ENCODE measurements at places on chromosomes 7 and 10. TPM values are rescaled to one million over a fixed set of nuclear protein-coding genes. Genes with fewer than 3 reads are reported as not detected.

Gene TMEM178B
- 2.3 TPM for total RNA-seq

Gene PAX4
- total RNA-seq, result not detected

Gene TRIM50
- total RNA-seq, result 35.9 TPM

Gene FAM241B
- total RNA-seq, result 5.0 TPM

Gene SUN3
- not detected for total RNA-seq

Gene AIFM2
- 2.5 TPM for total RNA-seq

Gene ZNF3
- 21.2 TPM for total RNA-seq

Gene NAT16
- total RNA-seq, result 0.49 TPM

DNA sequence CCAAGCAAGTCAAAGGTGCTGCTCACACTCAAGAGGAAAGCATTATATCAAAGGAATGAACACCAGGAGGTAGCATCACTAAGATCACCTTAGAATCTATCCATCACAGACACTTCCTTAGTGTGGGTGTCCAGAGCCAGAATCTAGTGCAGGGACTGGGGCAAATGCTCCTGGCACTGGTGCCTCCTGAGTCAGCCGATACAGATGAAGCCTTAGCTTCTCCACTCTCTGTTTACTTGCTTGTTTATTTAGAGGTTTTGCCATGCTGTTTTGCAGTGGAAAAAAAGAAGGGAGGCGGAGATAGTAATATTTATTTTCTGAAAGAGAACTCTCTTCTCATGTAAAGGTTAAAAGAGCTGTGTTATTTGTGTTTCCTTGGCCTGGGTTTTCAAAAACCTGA lies 303.1 kb downstream of the WDR11 start:
- no peak for DNase-seq

DNA sequence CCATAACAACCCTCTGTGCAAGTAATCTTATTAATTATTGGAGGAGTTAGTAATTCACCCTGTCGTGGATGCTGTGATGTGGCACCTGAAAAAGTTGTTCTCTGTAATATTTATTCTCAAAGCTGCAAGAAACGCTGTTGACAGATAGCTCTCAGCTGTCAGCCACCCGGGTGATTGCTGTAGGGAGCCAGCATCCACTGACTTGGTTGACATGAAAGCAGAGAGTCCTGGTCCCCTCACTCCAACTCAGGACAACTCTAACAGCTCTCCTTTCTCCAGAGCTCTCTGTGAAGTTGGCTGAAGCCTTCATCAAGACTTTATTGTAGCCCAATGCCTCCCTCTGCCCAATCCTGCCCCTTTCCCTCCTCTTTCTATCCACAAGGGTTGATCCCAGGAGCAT lies 98.0 kb downstream of the FAM107B start:
- no peak for DNase-seq

DNA sequence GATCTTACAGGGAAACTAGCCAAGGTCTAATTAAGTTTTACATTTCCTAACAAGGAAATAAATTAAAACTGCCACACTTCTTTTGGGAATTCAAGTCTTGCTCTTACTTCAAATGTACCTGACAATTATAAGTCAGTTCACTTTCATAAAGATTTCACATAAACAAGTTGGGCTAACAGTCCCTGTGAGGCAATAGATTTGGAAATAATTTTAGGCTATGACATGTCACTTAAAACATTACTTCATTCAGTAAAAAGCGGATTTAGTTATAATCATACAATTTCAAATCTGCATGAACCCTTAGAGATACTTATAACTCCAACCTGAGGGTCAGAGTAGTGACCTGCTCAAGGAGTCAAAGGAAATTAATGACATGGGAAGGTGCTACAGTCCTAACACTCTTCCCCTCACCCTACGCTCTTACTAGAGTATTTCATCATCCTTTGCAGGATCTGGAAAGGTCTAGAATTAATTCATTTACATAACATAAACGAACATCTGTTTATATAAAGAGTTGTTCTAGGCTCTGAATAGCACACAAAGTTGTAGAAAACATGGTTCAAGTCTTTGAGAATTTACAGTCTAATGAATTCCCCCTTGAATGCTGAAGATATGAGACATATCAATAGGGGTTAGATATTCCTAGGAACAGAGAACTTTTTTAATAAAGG lies 32.3 kb upstream of the DNAJB12 start:
- DNase-seq, result no peak

DNA sequence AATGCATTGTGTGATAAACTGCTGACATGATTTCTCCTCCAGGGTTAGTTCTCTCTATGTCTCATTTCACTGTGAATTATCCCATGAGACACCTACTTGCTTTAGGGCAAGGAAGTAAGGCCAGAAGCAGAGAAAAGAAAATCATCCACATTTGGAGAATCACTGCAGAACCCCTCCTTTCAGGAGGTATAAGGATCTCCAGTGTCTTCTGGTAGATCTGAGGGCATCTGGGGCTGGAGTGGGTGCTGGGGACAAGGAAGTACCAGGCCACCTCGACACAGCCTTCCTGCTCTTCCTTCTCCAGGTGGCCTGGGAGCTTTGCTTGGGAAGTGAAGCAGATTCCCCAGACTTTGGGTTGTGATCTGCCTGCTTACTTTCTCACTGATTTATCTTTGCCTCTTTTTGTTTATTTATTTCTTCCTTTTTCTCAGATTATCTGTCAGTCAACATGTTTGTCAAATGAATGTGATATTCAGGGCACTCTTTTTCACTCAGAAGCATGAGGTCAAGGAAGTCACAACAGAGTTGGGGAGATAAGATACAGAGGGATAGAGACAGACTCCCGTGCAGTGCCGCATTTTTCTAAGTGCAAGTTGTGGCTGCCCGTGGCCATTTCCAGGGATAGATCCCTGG lies 12.4 kb upstream of the CAMK2G start:
- DNase-seq, result no peak

DNA sequence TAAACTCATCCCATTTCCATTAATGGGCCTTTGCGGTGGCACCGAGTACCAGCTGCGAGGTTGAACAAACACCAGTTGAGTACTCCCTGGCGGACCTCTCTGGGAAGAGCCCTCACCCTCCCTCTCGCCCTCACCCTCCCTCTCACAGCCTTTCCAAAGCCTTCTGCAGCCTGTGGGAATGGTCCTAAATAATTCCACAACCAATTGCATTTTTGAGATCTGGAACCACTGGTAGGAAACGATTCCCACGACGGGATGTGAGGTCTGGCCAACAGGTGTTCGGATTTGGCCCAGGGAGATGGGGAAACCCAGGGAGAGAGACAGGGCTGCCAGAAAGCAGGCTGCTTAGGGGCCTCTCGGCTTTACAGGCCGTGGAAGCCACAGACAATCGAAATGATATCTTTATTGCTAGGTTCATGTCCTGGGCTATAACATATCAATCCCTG lies 5.3 kb downstream of the PTF1A start:
- DNase-seq, result no peak

- DNase-seq, result no peak
Measured at GRCh38 chr7:92720604-92721350, 115.6 kb downstream of the CDK6 start.

- peak; percentile 39 for DNase-seq
Measured at GRCh38 chr10:43255634-43256431, 11.0 kb downstream of the RASGEF1A start.

- DNase-seq, result no peak
Measured at GRCh38 chr7:72313906-72314305, 98.2 kb downstream of the CALN1 start.

DNA sequence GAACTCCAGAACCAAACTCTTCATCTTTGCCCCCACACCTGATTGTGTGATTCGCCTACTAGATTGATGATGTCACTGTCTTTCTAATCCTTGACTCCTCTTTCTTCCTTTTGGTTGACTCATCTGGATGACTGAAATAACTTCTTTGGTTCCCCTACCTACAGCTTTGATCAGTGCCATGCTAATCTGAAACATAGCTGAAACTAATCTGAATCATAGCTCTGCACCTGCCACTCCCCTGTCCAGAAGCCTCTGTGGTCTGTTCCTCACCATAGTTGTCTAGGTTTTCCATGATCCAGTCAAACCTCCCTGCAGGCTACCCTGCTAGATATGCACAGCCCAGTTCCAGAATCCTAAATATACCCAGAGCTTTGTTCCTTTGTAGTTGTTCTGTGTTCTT lies 51.9 kb downstream of the ZNF365 start:
- DNase-seq, result no peak

- DNase-seq, result no peak
Measured at GRCh38 chr7:36151921-36152755, 916 bp upstream of the EEPD1 start.

GRCh38 chr7:139886899-139887298 lies 57.8 kb downstream of the TBXAS1 start:
- no peak for DNase-seq
